NCI-H1105 treated with DMSO at 0.1 percent for 48 hours (cell line): ENCODE measurements at places on chromosomes 4 and X.

DNA sequence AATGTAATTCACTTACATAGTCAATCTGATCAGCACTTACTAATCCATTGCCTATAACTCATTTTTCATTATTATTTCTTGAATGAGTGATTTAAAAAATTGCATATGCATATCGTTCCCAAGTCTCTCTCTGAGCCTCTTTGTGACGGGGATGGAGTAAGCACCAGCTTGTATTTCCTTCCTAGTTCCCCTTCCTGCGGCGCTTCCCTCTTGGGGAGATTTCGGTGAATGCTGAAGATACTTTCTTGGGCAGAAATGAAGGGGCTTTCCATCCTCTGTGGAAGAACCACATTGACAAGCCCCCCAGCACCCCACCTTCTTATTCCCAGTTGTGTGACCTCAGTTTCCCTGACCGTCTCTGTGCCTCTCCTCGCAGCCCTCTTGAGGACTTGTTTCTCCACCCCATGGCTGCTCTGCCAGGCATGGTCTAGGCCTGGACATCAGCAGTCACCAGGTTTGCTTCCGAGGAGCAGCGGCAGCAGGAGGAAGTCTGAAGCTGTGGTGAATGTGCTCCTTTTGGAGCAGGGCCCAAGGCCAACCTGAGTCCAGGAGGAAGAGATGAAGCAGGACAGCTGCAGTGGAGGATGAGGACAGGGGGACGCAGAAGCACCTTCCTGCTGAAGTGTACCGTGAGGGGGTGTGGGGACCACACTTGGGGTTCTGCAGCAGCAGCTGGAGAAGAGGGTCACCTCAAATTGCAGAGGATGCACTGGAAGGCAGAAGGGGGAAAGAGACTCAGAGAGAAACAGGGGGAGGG lies 124.9 kb downstream of the IRF2 start:
- no peak for DNase-seq

DNA sequence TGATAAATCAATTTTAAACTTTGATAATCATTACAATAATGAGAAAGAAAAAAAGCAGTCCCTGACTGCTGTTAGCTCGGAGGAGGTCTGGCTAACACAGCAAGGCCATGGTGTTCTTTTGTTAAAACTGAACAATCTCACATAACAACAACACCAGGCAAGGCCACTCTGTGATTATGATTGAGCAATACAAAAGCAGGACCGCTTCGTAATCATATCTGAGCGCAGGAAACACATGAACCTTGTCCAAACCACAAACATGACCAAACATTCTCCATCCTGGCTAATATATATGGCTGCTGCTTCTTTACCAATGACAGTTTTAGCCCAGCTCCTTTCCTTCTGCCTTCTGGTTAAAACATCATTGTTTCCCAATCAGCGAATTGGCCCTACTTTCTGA lies 76.8 kb upstream of the DDX53 start:
- no peak for DNase-seq

GRCh38 chr4:168449719-168450452 lies 30.4 kb downstream of the DDX60L start:
- no peak for DNase-seq

DNA sequence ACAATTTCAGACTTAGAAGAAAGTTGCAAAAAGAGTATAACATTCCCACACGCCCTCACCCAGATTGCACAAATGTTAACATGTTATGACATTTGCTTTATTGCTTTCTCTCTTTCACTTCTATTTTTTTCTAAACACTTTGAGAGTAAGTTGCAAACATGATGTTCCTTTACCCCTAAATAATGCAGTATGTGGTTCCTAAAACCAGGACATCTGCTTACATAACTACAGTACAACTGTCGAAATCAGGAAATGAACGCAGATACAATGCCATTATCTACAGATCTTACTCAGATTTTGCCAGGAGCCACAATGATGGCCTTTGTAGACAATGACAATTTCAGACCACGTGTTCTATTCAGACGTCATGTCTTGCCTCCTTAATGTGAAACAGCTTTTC lies 22.4 kb downstream of the SH3TC1 start:
- DNase-seq, result no peak

DNA sequence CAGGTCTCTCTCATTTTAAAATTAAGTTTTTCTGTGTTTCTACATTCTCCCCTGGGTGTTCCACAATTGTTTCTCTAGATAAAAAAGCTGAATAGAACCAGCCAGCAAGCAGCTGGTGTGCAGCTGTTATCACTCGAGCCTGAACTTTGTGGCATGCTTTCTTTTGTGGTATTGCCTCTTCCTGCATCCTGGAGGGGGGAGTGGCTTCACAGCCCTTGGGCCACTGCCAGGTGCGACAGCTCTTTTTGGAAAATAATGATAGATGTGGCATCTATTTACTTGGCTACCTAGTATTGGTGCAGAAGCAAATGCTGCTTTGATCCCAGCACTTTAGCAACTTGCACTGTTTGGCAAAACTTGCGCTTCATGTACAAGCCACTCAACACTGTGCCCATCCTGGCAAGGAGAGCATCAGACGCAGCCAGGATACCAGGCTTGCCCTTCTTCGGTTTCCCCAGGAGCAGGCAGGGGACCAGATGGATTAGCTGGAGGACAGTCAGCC lies 69.4 kb downstream of the HMGB2 start:
- peak; percentile 89 for DNase-seq

- no peak for DNase-seq
These were observed 56.6 kb upstream of the CCDC149 start for GRCh38 chr4:24969486-24969885.

DNA sequence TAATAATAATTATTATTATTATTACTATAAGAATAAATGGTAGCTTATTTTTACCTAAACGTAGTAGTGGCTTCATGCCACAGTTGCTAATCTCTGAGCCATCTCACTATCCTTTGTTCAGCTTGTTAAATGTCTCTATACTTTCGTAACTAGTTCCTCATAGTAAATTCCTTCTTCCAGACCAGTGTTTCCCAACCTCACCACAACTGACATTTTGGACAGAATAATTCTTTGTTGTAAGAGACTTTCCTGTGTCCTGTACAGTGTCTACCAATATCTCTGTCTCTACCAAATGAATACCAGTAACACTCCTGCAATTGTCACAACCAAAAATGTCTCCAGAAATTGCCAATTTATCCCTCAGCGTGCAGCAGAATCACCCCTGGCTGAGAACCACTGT lies 1040.9 kb downstream of the DMD start:
- DNase-seq, result no peak

DNA sequence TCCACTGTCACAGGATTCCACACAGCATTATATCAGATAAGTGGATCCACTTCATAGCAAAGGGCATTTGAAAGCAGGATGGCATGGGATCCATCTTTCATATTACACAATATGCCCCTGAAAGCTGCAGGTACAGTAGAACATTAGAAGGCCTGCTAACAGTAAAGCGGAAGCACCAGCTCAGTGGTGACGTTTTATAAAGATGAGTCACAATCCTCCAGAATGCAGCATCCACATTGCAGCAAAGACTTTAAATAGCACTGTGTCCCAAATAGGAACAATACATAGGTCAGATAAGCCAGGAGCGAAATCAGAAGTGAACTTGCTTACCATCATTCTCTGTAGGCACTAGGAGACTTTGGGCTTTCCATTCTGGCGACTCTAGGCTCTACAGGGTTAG lies 609.5 kb upstream of the FAT1 start:
- DNase-seq, result no peak

DNA sequence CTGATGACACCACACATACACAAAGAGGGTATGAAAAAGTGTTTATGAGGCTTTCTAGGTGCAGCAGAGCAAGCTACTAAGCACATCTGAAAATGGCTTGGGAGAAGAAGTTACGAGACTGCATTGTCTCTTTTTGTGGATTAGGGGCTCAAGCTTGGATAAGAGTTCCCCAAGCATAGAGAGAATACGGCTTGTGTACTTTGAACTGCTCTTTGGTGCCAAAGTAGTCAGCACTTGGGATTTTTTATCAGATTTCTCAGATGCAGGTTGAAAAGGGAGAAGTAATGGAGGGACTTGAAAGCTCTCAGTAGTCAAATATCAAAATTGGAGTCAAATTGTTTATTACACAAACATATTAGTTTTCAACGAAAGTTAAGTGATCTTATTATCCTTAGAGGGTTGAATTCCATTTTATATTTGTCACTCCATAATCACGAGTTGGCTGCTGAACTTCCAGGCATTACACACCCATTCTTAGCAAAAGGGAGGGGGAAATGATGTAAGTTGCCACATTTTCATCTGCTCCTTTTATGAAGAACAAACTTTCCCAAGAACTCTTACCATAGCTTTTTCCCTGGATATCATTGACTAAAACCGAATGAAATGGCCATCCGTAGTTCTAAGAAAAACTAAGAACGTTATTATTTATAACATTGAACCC lies 1904.9 kb downstream of the PCDH7 start:
- DNase-seq, result no peak

DNA sequence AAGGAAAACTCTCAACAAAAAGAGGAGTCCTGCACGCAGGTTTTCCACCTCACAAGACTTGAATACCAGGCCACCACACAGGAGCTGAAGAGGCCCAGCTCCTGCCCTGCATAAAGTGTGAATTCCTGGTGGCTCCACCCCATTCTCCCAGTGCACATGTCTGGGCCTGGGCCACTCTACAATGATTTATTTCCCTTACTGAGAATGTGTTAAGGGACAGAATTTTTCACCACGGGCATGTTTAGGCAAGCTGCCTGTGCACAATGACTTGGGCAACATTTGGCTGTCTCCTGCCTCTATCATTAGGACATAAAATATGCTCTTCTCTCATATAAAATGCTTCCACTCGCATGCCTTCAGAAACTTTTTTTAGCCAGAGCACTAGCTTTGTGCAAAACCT lies 197.1 kb downstream of the SLC7A11 start:
- peak; percentile 27 for DNase-seq

- DNase-seq, result no peak
These were observed 1526.2 kb downstream of the RPA4 start for GRCh38 chrX:98409867-98410266.

DNA sequence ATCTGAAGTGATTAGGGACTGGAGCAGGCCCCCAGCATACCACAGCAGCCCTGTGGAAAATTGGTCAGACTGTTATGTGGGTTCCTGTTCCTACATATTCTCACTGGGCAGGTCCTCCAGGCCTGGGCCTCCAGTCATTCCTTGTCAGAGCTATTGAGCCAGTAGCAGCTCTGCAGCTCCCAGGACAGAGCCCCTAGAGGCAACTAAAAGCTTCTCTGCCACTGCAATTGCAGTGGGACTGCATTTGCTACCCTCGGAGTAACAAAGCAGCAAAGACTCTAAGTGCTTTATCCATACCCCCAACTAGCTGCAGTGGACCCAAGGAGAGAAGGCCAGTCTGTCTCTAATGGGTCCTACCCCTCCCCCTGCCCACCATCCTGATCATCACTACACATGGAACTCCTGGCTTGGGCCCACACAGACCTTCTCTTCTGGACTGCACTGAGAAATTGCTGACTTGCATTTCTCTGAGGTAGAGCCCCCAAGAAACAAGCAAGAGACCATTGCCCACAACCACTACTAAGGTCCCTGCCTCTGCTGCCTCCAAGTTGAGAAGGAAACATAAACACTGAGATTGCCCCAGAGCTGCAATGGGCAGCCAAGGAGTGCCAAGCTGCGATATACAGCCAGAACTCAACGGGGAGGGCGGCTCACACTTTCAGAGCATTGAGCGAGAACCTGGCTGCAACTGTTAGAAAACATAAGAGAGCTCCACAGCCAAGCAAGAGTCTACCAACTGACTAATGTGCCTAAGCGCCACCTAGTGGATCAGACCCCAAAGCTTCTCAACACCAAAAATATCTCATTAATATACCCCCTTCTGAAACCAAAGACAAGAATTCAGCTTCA lies 738.7 kb upstream of the NDST4 start:
- DNase-seq, result peak; percentile 30

DNA sequence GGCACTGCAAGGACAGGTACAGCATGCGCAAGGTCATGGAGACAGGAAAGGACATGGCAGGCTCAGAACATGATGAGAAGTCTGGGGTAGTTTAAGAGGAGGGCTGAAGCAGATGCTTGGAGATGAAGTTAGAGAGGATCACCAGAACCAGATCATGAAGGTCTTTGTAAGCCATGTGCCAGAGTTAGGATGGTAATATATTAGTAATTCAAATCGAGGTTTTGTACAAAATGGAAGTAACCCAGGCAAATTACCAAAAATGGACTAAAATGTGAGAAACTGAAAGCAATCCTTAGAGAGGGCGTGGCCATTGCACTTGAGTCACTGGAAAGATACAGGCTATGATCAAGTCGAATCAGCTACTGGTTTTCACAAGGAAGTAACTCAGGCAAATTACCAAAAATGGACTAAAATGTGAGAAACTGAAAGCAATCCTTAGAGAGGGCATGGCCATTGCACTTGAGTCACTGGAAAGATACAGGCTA lies 13.5 kb downstream of the RXFP1 start:
- no peak for DNase-seq

DNA sequence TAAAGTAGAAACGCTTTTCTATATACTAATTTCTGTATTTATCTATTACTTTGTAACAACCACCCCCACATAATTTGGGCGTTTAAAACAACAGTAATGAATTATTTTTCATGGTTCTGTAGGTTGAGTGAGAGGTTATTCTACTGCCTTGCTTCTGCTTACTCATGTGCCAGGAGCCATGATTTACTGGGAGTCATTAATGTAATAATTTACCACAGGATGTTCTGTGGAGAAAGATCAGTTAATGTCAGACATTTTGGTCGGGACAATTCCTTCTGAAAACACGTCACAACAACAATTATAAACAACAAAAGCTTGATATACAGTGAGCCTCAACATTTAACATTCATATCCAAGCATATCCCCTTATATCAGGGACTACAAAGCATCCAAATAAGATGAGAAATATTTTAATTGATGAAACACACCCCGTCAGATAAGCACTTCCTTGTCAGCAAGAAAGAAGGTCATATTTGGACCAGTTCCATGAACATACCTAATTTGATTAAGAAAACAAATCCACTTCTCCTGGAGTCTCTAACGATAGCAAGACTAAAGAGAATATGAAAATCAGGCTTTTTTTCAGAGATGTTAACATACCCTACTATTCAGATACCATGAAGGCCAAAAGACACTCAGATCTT lies 238.5 kb downstream of the PRDM5 start:
- no peak for DNase-seq

DNA sequence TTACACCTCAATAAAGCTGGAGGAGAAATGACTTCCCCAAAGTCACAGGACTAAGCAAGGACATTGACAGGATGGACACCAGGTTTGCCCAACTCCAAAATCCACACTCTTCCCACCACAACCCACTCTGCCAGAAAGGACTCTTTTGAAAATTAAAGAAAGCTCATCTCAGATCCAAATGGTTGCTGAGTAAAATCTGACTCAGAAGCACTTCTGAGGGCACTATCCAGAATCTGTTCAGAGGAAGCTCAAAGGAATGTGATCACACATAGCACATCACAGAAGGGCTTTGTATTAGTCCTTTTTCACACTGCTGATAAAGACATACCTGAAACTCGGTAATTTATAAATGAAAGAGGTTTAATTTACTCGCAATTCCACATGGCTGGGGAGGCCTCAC lies 155.5 kb downstream of the RAB28 start:
- DNase-seq, result no peak

- DNase-seq, result no peak
These were observed 124.7 kb downstream of the HNRNPD start for GRCh38 chr4:82248903-82249632.

- no peak for DNase-seq
These were observed 352.8 kb downstream of the SPRY1 start for GRCh38 chr4:123749383-123749782.

GRCh38 chr4:38385093-38386004 lies 278.6 kb upstream of the KLF3 start:
- no peak for DNase-seq
